ENCODE measurements at places on chromosomes 3 and 15.
A peak's percentile ranks its signal among the peaks of the same experiment; 100 is the strongest.

DNA sequence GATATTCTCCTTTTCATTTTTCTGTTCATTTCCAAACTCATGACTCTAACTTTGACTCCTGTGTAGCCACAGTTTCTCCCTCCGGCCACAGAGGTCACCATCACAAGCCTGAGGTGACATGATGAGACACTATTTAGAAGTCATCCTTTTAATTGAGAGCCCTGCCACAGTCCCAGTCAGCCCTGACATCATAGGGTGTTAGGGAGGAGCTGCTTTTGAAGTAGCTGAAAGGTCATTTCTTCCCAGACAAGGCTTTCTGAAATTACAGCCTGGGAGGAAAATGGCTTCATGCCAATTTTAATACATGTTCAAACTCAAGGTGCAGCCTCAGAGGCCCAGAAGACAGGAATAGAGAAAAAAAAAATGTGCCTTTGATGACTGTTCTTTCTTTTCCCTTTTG is 532.8 kb upstream of the TGFBR2 start:
- no peak for DNase-seq

- DNase-seq: no peak
Measured at GRCh38 chr3:172357850-172358754, 90.2 kb downstream of the GHSR start.

- DNase-seq: no peak
Measured at GRCh38 chr3:151792411-151792810, 21.5 kb upstream of the AADAC start.

GRCh38 chr3:167102071-167102470 is 278.0 kb downstream of the ZBBX start:
- no peak for DNase-seq

DNA sequence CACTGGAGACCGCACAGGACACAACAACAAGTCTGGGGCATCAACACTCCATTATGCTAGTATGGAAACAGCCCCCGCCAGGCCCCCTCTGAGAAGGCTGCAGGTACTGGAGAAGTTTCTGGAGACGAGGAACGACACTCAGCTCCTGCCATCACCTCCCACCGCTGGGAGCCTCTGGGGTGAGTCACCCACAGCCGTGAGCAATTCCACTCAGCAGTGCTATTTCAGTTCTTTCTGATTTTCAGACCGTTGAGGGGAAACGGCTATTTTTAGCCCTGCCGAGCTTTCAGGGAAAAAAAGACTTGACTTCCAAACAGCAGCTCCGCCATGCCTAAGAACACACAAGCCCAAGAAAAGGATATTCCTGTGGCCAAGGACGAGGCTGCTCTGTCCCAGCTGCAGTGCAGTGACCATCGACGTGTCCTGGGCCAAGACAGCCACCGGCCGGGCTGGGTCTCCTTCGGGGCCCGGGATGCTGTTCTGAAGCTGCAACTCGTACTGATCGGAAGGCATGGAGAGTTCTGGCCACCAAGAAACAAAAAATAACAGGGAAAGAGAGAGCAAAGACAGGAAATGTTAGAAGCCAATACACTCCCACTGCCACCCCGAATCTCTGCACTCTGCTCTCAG is 40.8 kb downstream of the NUP210 start:
- no peak for DNase-seq

GRCh38 chr15:34701536-34701935 is 53.3 kb downstream of the GJD2 start:
- DNase-seq: no peak

- no peak for DNase-seq
Measured at GRCh38 chr3:183288117-183288516, 35.1 kb downstream of the B3GNT5 start.

DNA sequence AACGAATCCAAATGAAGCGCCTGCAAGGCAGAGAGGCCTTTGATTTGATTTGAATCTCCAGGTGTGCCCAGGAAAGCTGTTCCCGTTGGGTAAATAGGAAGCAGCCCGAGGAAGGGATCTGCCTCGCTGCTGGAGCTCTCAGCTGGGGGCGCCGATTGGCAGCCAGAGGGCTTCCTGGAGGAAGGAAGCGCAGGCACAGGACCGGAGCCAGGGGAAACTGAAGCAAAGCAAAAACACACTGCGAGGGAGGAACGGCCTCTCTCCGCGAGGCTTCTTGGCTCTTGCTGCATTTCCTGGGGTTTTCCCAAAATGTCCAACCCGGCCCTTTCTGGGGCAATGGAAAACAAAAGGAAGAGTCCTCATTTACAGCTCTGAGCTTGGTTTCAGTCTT is 80.3 kb downstream of the TMEM266 start:
- no peak for DNase-seq

DNA sequence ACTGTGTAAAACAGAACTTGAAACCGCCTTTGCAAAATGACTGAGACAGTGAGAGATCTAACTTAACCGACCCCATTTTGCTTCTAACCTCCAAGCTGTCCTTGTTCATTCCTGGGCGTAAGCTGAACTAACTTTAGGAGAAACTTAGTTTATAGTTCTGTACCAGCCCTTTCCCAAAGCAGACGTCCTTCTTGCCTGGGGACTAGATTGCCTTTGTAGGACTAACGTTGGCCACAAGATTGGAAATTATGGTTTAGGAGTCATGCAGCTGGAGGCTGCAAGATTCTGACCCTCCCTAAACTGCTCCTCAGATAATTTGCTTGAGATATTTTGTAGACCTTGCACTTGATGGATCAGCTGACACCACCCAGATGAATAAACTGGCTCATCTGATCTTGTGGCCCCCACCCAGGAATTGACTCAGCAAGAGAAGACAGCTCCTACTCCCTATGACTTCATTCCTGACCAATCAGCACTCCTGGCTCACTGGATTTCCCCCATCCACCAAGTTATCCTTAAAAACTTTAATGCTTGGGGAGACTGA is 219.9 kb upstream of the PROK2 start:
- no peak for DNase-seq

- peak; percentile 60 for DNase-seq
Measured at GRCh38 chr15:90001683-90002427, 731 bp downstream of the ZNF710 start.

Data from ureter (tissue), 1 donor.